ENCODE measurements at places on chromosomes 13 and 19. TPM values are rescaled to one million over a fixed set of nuclear protein-coding genes. Genes with fewer than 3 reads are reported as not detected.

GPR183 gene
- 5.0 TPM for total RNA-seq

MCF2L gene
- 1.0 TPM for total RNA-seq

CASP14 gene
- not detected for total RNA-seq

GRCh38 chr19:6216236-6216995 lies 63.4 kb downstream of the MLLT1 start:
- no peaks in the 10 kb centered on the region for H3K4me1 ChIP-seq
- DNase-seq = no peak
- H3K36me3 ChIP-seq = peaks cover 5% of the 10 kb centered on the region
- no peak overlapping the region for H3K4me3 ChIP-seq
- H3K27me3 ChIP-seq = no peaks in the 10 kb centered on the region

TUBB4A gene
- 6.9 TPM for total RNA-seq

GRCh38 chr19:38443458-38443999 lies 10.0 kb downstream of the RYR1 start:
- H3K4me1 ChIP-seq = peaks cover 3% of the 10 kb centered on the region
- DNase-seq = no peak
- H3K27me3 ChIP-seq = no peaks in the 10 kb centered on the region

GRCh38 chr19:5011476-5012238 lies 42.7 kb downstream of the KDM4B start:
- no peak overlapping the region for H3K4me3 ChIP-seq
- no peak overlapping the region for H3K27ac ChIP-seq
- H3K36me3 ChIP-seq = peaks cover 9% of the 10 kb centered on the region
- no peaks in the 10 kb centered on the region for H3K4me1 ChIP-seq

DNA sequence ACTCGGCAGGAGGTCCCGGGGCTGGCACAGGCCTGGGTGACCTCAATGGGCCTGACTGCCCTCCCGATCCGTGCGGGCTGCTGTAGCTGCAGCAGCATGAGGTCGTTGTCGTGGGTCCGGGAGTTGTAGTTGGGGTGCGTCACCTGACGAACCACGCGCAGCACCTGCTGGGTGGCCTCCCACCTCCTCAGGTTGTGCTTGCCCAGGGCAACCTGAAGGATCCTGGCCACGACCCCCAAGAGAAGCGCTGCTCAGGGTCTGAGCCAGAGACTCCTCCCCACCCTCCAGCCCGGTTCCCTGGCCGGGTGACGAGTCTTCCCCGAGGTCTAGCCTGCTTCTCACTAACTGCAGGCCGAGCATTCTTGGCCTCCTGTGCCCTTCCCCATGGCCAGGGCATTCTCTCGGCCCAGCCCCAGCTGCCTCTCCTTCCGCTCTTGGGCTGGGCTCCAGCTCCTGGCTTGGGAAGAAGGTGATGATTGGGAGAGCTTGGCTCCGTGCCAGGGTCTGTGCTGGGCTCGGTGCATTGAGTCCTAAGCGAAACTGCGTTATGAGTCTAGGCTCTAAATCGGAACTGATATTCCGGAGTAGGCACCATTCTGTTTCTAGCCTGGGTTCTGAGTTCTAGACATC lies 3.1 kb downstream of the KLK14 start:
- H3K4me1 ChIP-seq = no peaks in the 10 kb centered on the region
- H3K27me3 ChIP-seq = peaks cover 2% of the 10 kb centered on the region
- DNase-seq = no peak
- H3K36me3 ChIP-seq = no peaks in the 10 kb centered on the region
- no peak overlapping the region for H3K4me3 ChIP-seq

GRCh38 chr19:40242480-40242879 lies 16.0 kb upstream of the CCNP start:
- no peak for DNase-seq
- H3K36me3 ChIP-seq = peaks cover 14% of the 10 kb centered on the region
- no peak overlapping the region for H3K4me3 ChIP-seq
- H3K27me3 ChIP-seq = no peaks in the 10 kb centered on the region
- no peaks in the 10 kb centered on the region for H3K4me1 ChIP-seq
- no peak overlapping the region for H3K27ac ChIP-seq

DNA sequence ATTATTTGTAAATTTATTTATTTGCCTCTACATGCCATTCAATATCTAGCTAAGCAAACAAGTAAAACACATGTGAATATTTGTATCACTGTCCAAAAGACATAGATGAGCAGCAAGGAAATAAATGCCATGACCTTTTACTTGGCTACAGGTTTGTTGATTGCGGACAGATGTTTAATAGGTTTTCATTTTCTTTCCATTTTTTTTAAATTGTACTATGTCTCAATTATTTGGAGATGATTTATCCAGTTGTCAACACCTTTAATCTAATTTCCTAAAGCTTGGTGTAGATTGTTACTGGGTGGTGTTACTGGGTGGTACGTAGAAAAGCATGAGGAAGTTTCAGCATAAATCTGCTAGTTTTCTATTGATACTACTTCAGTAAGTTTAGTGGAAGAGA lies 560.6 kb upstream of the SPRY2 start:
- H3K27me3 ChIP-seq = no peaks in the 10 kb centered on the region
- H3K4me1 ChIP-seq = no peaks in the 10 kb centered on the region
- H3K27ac ChIP-seq = no peak overlapping the region
- no peak for DNase-seq
- no peak overlapping the region for H3K4me3 ChIP-seq

CEACAM5 gene
- total RNA-seq = not detected

COX6B2 gene
- not detected for total RNA-seq

DNA sequence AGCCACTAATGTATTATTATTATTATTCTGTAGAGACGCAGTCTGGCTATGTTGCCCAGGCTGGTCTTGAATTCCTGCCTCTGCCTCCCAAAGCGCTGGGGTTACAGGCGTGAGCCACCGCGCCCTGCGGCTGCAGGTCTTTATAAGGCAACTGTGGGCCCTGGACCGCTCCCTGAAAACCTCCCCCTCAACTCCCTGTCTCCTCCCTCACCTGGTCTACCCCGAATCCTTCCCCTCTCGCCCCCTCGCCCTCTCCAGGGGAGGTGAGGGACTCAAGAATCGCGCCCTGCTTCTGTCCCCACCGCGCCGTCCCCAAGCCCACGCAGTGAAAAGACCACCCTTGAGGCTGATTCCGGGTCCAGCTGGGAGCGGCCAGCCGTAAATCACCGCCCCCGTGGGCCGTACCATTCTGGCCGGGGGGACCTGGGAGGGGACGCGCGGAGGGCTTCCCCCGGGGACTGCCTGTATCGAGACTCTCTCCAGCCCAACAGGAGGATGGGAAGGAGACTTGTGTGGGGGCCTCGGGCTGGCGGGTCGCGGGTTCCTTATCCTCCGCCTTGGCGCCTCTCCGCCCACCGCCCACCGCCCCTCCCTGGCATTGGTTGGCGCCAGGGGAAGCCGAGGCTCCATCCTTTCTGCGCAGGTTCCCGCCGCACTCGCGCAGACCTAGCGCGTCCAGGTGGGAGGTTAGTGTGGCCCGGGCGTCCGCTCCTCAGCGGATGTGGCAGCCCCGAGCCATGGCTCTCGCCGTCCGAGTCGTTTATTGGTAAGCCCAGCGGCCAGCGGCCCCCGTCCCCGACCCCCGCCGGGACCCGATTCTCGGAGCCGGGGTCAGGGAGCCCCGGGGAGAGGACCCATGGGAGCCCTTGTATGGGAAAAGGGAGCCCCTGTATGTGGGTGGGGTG lies at the start of gene SELENOW:
Gene SELENOW, plus strand, starts transcription at position 655 of the 905 bp plus-strand sequence. Its CDS starts 83 bp downstream, at position 738.
- peaks cover 25% of the 10 kb centered on the region for H3K36me3 ChIP-seq
- H3K4me1 ChIP-seq = peaks cover 30% of the 10 kb centered on the region
- H3K4me3 ChIP-seq = peak within 1 kb of the TSS; percentile 97

ARL11 gene
- total RNA-seq = 1.9 TPM

DNA sequence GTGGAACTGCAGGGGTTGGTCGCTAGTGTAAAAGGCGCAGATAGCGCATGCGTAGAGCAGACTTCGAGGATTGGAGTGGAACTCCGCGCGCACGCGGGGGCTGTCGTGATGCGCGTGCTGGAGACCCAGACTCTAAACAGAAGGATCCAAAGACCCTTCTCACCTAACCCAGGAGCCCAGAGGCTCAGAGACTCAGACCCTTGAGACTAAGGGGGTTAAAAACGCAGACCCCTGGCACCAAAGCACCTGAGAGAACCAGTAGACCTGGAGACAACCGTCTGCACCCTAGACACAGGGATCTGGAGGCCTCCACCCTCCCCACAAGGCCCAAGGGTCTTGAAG lies 567 bp upstream of the CTU1 start:
- peak overlapping the region; percentile 88 for H3K4me3 ChIP-seq
- peaks cover 16% of the 10 kb centered on the region for H3K36me3 ChIP-seq
- peak overlapping the region; percentile 90 for H3K27ac ChIP-seq
- DNase-seq = no peak
- H3K27me3 ChIP-seq = peaks cover 2% of the 10 kb centered on the region

DNA sequence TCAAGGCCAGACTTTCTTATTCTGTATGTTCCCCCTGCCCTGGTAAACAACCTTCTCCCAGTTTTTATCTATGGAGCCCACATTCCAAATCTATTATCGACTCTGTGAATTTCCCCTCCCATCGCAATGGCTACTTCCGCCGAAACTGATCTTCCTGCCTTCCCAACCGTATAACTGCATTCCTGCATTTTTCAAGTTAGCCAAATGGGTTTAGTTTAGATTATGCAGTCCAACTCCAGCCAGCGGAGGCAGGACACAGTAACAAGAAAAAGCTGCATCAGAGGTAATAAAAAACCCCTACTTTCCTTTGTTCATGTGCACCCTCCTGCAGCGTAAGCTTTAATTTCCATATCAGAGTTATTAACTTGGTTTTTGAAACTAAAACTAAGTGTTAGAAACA lies 112.2 kb upstream of the ZNF91 start:
- H3K4me3 ChIP-seq = no peak overlapping the region
- no peak overlapping the region for H3K27ac ChIP-seq
- H3K27me3 ChIP-seq = no peaks in the 10 kb centered on the region
- no peaks in the 10 kb centered on the region for H3K4me1 ChIP-seq
- DNase-seq = no peak

DNA sequence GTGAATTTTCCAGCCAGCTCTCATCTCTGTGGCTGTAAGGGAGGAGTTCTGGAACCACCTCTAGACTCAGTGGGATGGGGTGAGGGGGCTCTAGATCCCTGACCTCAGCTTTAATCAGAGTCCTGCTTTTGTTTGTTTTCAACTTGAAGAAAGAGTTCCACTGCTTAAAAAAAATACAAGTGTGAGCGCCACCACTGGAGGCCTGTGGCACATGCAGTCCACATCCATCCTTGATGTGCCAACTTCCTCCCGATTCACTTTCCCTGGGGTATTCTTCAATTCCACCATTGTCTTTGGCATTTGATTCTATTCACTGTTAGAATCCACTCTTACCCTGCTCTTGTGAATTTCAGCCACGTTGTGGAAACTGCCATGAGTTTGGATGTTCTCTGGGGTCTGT lies 62.4 kb upstream of the GJB6 start:
- no peak overlapping the region for H3K27ac ChIP-seq
- no peaks in the 10 kb centered on the region for H3K36me3 ChIP-seq
- H3K4me3 ChIP-seq = no peak overlapping the region

GRCh38 chr13:113848020-113848419 lies 15.9 kb downstream of the GAS6 start:
- DNase-seq = no peak
- peaks cover 12% of the 10 kb centered on the region for H3K27me3 ChIP-seq
- peaks cover 2% of the 10 kb centered on the region for H3K36me3 ChIP-seq

All from activated CD8-positive, alpha-beta T cell treated with anti-CD3 and anti-CD28 coated beads, Interleukin-2, amount 10 ng/mL, durations not matched to agents 7 days and 5 days (primary cell).